ENCODE measurements at places on chromosomes 6 and 20. TPM values are rescaled to one million over a fixed set of nuclear protein-coding genes. Genes with fewer than 3 reads are reported as not detected.
A peak's percentile ranks its signal among the peaks of the same experiment; 100 is the strongest.

ULBP2 gene
- 5.4 TPM for total RNA-seq

DNA sequence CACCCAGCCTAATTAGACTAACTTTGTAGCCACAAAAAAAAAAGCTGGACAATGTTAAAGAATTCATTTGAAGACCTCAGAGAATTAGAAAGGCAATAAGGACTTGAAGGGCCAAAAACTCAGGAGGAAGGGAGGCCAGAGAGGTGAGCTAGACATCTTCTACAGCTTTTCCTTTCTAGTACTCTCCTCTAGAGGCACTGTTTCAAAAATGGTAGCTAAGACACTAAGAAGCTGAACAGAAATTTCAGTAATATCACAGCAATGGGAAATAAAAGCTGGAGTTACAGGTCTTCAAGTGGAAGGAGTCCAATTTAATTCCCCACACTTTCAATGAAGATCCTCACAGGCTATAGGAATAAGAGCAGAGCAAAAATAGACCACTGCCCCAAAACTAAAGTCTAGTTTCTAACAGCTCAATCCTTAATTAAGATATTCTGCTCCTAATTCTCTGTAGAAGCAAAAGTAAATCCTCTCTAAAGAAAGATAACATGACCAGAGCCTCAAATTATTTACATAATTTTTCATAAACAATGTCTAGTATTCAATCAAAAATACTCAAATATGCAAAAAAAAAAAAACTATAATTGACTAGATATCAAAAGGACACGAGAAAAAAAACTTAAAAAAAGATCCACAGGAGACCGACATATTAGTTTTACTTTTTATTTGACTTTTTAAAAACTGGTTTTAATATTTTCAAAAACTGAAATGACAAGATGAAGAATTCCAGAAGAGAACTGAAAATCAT is 63.7 kb downstream of the RNGTT start:
- H3K27ac ChIP-seq: no peak overlapping the region
- DNase-seq: no peak
- H3K27me3 ChIP-seq: no peaks in the 10 kb centered on the region
- no peak overlapping the region for H3K4me3 ChIP-seq
- no peaks in the 10 kb centered on the region for H3K4me1 ChIP-seq
- H3K36me3 ChIP-seq: no peaks in the 10 kb centered on the region

SAMD5 gene
- 1.6 TPM for total RNA-seq

DNA sequence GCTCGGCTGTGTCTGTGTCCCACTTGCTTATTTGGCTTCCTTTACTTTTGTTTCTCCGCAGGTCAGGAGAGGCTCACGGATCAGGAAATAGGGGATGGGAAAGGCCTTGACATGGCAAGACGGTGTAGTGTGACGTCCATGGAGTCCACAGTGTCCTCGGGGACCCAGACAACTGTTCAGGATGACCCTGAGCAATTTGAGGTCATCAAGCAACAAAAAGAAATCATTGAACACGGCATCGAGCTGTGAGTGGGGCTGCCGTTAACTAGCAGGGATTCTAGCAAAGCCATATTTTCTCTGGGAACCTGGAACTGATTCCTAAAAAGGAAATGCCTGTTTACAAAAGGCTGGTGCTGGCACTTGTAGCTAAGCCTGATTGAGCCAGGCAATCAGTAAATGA is 54.4 kb downstream of the ARFGEF2 start:
- peaks cover 18% of the 10 kb centered on the region for H3K4me1 ChIP-seq
- peak; percentile 60 for DNase-seq
- H3K36me3 ChIP-seq: no peaks in the 10 kb centered on the region
- H3K27me3 ChIP-seq: peaks cover 3% of the 10 kb centered on the region
- H3K27ac ChIP-seq: peak overlapping the region; percentile 81
- H3K4me3 ChIP-seq: peak overlapping the region; percentile 66

C6orf47 gene
- 28.8 TPM for total RNA-seq

- DNase-seq: no peak
- H3K27ac ChIP-seq: no peak overlapping the region
- peaks cover 19% of the 10 kb centered on the region for H3K36me3 ChIP-seq
- H3K27me3 ChIP-seq: peaks cover 2% of the 10 kb centered on the region
- no peak overlapping the region for H3K4me3 ChIP-seq
These were observed 16.7 kb upstream of the OLIG3 start for GRCh38 chr6:137510923-137511322.

DNA sequence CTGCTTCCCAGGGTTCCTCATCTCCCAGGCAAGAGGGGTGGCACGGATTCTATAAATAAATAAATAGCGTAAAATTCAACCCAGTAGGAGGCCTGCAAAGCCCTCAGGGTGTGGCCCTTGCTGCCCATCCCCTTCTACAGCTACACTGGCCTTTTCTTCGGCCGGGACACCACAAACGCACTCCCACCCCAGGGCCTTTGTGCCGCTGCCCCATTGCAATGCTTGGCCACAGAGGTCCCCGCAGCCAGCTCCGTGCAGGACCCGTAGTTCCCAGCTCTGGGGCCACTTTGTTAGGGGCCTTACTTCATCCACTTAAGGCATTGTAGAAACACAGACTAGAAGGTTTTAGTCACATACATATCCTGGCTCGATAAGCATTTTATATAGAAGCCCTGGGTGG is 151.2 kb downstream of the ERMARD start:
- H3K4me3 ChIP-seq: no peak overlapping the region
- no peak for DNase-seq
- peaks cover 10% of the 10 kb centered on the region for H3K4me1 ChIP-seq
- no peak overlapping the region for H3K27ac ChIP-seq

- no peak overlapping the region for H3K4me3 ChIP-seq
- H3K27ac ChIP-seq: no peak overlapping the region
- peaks cover 7% of the 10 kb centered on the region for H3K36me3 ChIP-seq
- H3K27me3 ChIP-seq: peaks cover 5% of the 10 kb centered on the region
These were observed 118.4 kb downstream of the AIG1 start for GRCh38 chr6:143179096-143179495.

GRCh38 chr6:16157909-16158308 is 29.0 kb downstream of the MYLIP start:
- H3K4me1 ChIP-seq: no peaks in the 10 kb centered on the region
- no peak overlapping the region for H3K27ac ChIP-seq
- no peak overlapping the region for H3K4me3 ChIP-seq
- peaks cover 3% of the 10 kb centered on the region for H3K27me3 ChIP-seq
- no peaks in the 10 kb centered on the region for H3K36me3 ChIP-seq

DNA sequence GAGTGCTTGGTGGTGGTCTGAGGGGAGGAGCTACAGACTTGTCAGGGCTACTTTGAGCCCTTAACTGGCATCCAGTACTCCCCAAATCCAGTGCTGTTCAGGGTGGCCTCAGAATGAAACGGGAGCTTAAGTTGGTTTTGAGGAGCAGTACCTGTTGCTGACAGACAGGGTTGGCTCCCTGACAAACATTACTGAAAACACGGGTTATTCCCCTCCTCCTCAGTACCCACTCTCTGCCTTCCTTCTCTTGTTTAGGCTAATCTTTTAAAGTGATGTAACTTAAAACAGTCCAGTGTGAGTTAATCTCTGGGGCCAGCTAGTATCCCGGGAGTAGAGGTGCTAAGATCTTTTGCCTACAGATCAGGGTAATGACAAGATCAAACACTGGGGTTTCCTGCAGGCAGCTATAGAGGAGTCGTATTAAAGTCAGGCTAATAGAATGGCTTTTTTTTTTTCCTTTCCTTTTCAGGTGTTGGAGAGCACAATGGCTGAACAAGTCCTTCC is 3.7 kb downstream of the TNFAIP3 start:
- H3K36me3 ChIP-seq: no peaks in the 10 kb centered on the region
- H3K4me1 ChIP-seq: peaks cover 2% of the 10 kb centered on the region
- no peak for DNase-seq
- peaks cover 5% of the 10 kb centered on the region for H3K27me3 ChIP-seq

GRCh38 chr6:148451690-148452089 is 109.1 kb downstream of the SASH1 start:
- H3K27me3 ChIP-seq: peaks cover 8% of the 10 kb centered on the region
- H3K27ac ChIP-seq: no peak overlapping the region
- H3K4me1 ChIP-seq: peaks cover 7% of the 10 kb centered on the region
- no peak overlapping the region for H3K4me3 ChIP-seq
- no peaks in the 10 kb centered on the region for H3K36me3 ChIP-seq
- DNase-seq: no peak

DNA sequence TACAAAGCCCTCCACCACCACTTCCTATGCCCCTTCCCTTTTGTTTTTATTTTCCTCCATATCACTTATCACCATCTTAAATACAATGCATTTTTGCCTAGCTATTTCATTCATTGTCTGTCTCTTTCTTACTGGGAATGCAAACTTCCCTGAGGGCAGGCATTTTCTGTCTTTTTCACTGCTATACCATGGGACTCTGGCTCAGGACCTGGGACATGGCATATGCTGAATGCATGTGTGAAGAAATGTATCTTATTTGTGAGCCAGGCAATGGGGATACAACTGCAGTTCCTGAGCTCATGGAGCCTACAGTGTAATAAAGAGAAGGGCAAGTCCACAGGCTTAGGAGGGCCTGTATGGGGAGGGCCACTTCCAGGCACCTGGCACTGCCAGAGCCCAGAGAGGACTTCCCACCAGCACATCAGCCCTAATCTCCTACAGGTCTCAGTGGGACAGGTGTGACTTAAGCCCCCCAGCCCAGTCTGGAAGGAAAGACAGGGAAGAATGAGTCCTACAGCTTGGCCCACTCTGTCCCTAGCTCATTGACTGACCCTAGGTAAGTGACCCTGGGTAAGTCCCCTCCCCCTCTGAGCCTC is 43.2 kb downstream of the TFEB start:
- no peak overlapping the region for H3K27ac ChIP-seq
- no peak for DNase-seq
- H3K4me1 ChIP-seq: no peaks in the 10 kb centered on the region
- H3K27me3 ChIP-seq: peaks cover 8% of the 10 kb centered on the region

PCNA gene
- 43.3 TPM for total RNA-seq

Measured in glutamatergic neuron (in vitro differentiated cells).